ENCODE measurements at places on chromosomes 5 and 9.

- no peak for DNase-seq
These were observed 209.4 kb downstream of the PIK3R1 start for GRCh38 chr5:68424799-68425537.

DNA sequence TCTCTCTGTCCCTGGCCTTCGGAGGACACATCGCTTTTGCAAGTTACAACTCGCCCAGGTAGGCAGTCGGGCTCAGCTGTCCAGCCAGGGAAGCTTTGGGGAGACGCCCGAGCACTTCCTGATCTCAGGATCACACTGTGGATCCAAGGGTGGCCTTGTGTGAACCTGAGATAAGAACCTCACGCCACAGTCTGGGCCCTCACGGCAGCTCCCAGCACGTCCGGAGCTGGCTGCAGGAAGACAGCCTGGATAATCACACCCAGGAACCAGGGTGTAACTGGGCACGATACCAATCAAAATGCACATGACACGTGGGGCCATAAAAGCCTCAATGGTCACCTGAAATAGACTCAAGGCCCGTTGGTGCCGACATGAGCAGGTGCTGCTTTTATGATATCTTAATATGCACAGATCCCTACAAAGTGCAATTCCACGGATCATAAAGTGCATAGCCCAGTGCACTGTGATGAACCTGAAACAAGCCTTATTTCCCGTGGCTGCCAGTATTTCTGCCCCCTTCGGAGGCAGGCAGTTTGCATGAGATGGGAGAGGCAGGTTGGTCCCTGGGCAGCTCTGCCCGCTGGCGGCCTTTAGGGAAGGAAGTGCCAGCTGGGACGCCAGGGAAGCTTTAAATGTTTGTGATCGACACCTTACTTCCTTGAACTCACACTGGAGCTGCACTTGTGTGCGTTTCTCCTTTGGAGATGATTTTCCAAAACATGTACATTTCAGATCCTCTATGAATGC is 14.5 kb downstream of the SLC6A18 start:
- no peak for DNase-seq

- DNase-seq = no peak
These were observed 102.6 kb downstream of the DAB2IP start for GRCh38 chr9:121753802-121754654.

- no peak for DNase-seq
These were observed 22.3 kb upstream of the SNAPC3 start for GRCh38 chr9:15400281-15400941.

GRCh38 chr5:103059525-103059924 is 60.4 kb downstream of the GIN1 start:
- DNase-seq = no peak

GRCh38 chr5:141709699-141710267 is 27.8 kb upstream of the ARAP3 start:
- DNase-seq = no peak

- DNase-seq = no peak
These were observed 812 bp downstream of the CETN3 start for GRCh38 chr5:90408571-90409317.

DNA sequence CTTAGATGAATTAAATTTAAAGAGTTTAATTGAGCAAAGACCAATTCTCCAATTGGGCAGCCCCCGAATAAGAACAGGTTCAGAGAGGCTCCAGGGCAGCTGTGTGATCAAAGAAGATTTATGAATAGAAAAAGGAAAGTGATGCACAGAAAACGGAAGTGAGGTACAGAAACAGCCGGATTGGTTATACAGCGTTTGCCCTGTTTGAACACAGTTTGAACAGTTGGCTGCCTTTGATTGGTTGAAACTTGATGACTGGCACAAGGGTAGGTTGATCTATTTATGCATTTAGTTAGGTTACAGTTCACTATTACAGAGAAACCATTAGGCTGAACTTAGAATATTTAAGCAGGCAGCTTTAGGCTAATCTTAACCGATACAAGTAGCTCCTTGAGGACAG is 29.5 kb downstream of the NIM1K start:
- DNase-seq = no peak

DNA sequence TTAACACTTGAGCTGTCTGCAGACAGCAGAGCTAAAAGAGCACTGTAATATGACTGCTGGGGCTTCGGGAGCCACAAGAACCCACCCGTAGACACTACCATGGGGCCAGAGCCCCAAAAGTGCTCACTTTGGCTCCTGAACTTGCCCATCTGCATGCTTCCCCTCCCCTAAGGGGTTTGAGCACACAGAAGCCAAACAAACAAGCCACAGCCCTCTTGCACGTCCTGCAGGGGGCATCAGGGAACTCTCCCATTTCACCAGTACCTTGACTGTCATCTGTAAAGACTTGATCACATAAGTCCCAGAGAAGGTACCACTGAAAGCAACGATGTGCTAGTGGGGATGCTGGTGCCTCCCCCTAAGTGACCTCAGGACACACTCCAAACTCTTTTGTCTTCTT is 681.8 kb downstream of the SEMA5A start:
- no peak for DNase-seq

Measured in stimulated activated CD4-positive, alpha-beta T cell treated with anti-CD3 and anti-CD28 coated beads, TNF-alpha, amount 100 ng/mL, for 24 hours (primary cell).